ENCODE measurements at places on chromosomes 6 and 20.

DNA sequence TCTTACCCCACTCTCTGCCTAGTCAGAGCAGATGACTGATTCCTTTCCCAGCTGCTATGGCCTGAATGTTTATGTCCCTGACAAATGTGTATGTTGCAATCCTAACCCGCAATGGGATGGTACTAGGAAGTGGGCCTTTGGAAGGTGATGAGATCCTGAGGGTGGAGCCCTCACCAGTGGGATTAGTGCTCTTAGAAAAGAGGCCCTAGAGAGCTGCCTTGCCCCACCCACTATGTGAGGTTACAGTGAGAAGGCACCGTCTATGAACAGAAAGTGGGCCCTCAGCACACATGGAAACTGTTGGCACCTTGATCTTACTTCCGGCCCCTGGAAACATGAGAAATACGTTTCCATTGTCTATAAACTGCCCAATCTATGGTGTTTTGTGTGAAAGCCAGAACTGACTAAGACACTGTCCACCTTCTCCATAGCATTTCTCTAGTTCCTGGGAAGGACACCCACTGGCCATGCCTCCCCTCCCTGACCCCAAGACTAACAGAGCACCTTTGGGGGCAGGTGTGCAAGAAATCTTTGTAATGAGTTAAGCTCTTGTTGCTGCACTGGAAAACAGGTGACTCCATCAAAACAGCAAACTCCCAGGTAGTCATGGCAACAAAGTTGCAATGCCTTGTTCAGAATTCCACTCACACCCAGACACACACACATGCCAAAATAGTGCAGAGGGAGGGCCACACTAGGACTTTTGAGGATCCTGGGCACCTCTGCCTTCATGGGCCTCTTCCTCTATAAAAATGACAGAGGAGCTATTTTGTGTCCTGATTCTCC, 16.2 kb downstream of the GABRR2 start:
- DNase-seq: peak; percentile 54

DNA sequence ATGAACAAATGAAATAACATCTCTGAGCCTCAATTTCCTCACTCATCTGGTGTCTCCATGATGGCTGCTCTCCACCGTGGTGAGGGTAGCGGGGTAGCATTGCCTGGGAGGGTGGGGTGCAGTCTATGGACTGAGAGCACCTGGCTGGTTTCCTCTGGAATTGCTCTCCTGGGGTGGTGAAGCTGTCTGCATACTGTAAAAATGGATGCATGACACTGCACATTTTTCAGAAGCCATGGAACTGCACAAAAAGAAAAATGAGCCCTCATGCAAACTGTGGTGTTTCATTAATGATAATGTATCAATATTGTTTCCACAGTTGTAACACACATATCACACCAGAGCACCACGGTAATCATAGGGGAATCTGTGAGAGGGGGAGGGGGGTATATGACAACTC, 12.1 kb upstream of the ITPR3 start:
- no peak for DNase-seq

DNA sequence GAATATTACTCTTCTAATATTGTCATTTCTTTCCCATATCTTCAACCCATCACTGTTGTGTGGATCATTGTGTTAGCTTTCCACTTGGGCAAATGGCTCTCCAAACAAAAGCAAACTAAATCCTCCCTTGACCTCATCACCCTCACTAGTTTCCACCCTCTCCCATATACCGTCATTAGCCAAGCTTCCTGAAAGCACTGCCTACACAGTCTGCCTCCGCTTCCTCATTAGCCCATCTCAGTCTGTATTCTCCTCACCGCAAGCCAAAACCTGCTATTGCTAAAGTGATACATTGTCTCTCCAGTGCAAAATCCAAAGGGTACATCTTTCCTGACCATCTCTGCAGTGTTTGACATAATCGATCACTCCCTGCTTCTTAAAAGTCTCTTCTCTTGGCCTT, 212.6 kb downstream of the CLIC5 start:
- DNase-seq: no peak

GRCh38 chr20:61494763-61495575, 242.9 kb downstream of the CDH4 start:
- no peak for DNase-seq
